NCI-H1436 treated with DMSO at 0.1 percent for 48 hours (cell line): ENCODE measurements at places on chromosomes 13 and 19.

- DNase-seq: no peak
Observed at GRCh38 chr13:32600890-32601289, 14.6 kb downstream of the PDS5B start.

DNA sequence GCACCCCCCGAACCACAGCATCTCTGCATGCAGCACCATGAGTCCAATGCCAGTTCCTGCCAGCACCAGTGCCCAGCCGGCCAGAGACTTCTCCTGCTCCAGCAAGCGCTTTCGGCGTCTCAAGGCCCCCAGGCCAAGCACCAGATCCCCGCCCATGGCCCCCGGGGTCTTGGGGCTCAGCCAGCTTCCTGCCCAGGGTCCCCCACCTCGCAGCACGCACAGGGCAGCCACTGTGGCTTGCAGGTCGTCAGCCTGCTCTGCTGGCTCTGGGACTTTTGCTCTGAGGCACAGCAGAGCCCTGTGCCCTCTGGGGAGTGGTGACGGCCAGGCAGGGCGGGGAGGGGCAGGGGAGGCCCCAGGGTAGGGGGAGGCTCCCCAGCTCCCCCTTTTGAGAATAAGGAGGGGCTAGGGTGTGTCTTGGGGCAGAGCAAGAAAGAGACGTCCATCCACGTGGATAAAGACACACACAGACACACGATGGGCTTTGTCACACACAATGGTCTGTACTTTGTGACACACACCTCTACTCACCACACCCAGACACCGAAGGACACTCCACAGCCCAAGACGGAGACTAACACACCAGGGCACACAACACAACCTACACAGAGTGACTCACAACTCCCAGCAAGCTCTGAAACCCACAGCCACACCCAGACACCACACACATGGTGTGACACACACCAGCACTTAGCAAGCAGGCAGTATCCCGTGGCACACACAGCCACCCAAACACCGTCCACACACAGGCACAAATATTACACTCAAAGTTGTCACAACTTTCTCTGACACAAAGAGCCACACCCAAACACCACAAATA, at the start of gene KCNN4:
Gene KCNN4 (minus strand): TSS at position 268 of the 820 bp plus-strand sequence. CDS start 112 bp downstream, at position 156.
- no peak for DNase-seq

GRCh38 chr19:55109527-55110291, 7.7 kb downstream of the PPP1R12C start:
- DNase-seq: no peak

- DNase-seq: no peak
Observed at GRCh38 chr19:8576273-8576993, 809 bp downstream of the MYO1F start.

DNA sequence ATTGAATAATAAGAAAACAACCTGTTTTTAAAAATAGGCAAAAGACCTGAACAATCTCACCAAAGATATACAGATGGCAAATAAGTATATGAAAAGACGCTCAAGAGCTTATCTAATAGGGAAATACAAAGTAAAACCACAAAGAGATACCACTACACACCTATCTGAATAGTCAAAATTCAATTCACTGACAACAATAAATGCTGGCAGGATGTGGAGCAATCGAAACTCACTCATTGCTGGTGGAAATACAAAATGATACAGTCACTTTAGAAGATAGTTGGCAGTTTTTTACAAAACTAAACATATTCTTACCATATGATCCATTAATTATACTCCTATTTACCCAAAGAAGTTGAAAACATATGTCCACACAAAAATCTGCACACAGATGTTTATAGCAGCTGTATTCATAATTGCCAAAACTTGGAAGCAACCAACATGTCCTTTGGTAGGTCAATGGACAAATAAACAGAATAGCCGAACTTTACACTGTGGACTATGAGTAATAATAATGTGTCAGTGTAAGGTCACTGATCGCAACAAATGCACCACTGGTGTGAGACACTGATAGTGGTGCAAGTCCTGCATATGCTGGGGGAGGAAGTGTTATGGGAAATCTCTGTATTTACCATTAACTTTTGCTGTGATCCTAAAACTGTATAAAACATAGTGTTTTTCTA, 20.8 kb downstream of the ZC3H13 start:
- no peak for DNase-seq

GRCh38 chr19:4832776-4833175, 1.3 kb upstream of the TICAM1 start:
- DNase-seq: no peak

- no peak for DNase-seq
Observed at GRCh38 chr19:12783849-12784393, 7.4 kb upstream of the JUNB start.

GRCh38 chr13:100131863-100132574, 43.1 kb downstream of the PCCA start:
- no peak for DNase-seq

- DNase-seq: no peak
Observed at GRCh38 chr19:17246681-17247425, 1.1 kb upstream of the NR2F6 start.

- no peak for DNase-seq
Observed at GRCh38 chr19:44617110-44617880, 3.9 kb downstream of the IGSF23 start.

DNA sequence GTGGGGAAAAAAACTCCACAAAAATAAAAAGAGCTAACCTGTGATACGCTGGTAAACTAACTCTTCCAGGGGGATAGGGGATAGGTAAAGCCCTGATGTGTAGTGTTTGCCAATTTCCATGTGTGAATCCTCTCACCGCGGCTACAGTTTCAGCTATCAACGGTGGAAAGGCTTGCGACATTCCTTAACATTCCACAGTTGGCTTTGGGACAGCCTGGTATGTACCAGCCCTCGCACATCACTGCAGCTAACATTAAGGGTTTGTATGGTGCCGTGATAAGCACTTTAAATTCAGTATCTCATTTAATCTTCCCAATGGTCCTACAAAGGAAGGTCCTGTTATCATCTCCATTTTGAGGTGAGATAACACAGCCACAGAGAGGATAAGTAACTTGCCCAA, 112.4 kb downstream of the KATNAL1 start:
- DNase-seq: no peak

DNA sequence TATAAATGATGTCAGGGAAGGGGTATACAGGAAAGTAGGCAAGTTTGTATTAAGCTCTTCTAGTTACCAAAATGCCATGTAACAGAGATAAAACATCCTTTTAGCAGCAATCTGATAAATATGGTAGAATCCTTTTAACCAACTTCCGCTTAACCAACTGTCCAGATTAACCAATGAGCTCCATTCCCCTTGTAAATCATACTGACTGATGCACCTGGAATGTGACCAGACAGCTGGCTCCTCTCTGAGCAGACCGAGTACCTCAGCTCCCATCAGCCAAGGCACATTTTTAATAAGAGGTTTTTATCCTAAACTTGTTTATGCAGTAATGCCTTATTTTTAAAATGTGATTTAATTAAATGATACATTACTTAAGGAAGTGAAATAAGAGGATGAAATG, 66.4 kb downstream of the KLF12 start:
- DNase-seq: no peak

DNA sequence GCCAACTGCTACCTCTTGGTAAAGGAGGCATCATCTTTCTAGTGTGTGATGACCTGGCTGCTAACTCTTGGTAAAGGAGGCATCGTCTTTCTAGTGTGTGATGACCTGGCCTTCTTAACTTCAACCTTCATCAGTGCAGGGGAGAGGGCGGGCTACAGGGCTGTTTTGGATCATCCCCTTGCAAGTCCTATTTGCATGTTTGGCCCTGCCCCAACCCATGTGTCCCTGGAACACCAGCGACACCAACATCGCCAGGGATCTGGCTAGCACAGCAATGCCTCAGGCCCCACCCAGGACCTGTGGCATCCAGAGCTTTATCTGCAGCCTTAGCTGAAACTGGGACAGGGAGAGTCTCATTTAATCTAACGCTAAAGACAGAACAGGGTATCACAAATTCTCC, 492.4 kb downstream of the MYO16 start:
- no peak for DNase-seq

DNA sequence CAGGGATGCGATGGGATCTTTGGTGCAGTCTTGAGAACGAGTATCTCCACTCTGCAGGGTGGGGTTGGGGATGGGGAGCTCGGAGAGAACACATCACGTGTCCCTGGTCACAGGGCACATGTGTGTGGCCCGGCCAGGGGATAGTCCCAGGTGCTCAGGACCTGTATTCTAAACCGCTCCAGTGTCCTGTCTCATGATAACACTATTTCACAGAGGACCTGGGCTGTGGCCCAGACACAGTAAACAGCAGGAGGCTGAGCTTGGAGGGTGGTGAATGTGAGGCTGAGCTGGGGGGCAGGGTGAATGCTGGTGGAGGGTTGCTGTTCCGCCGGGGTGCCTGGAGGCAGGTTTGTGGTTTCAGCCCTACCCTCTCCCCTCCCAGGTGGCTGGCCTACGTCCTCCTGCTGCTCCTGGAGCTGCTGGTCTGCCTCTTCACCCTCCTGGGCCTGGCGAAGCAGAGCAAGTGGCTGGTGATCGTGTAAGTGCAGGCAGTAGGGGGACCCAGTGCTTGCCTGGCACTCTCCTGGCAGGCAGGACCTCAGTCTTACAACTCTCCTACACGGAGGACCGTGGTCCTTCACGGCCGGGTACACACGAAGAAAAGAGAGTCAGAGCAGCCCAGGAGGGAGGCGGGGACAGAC, 11.1 kb downstream of the TTYH1 start:
- no peak for DNase-seq

- DNase-seq: no peak
Observed at GRCh38 chr19:17202249-17202648, 12.9 kb upstream of the USE1 start.

- DNase-seq: no peak
Observed at GRCh38 chr19:39927076-39927475, 7.4 kb downstream of the FCGBP start.

DNA sequence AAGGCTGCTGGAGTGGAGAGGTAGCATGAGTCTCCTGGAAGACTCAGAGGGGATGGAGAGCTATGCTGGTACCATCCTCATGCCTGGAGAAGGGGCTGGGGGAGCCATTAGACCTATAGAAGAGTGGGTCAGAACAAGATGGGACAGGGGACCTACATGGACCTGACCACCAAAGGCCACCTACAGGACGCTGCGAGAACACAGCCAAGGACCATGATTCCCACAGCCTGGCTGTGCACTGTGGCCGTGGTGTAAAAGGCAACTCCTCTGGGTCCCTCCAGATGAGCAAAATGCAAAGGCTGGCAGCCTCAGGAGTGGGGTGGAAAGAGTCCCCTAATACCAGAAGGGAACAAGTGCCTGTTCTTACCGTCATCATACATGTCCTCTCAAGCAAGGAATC, 216.2 kb downstream of the SLC7A1 start:
- DNase-seq: no peak

- DNase-seq: no peak
Observed at GRCh38 chr13:75258159-75258782, 223.7 kb downstream of the TBC1D4 start.

GRCh38 chr13:38180670-38181069, 169.0 kb upstream of the UFM1 start:
- DNase-seq: no peak

- DNase-seq: peak; percentile 11
Observed at GRCh38 chr19:41958367-41959055, 610 bp downstream of the RABAC1 start.

GRCh38 chr19:5147978-5148793, 179.3 kb downstream of the KDM4B start:
- DNase-seq: no peak

DNA sequence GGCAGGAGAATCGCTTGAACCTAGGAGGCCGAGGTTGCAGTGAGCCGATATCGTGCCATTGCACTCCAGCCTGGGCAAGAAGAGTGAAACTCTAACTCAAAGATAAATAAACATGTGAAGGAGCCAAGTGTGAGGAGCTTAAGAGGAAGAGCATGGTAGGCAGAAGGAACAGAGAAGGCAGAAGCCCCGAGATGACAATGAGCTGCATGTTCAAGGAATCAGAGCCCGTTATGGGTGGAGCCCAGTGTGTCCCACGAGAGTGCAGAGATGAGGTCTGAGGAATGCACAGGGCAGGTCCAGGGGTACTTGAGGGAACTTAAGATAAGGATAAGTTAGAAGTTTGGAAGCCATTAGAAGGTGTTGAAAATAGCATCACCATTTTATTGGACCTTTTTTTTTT, 716 bp downstream of the FPR2 start:
- DNase-seq: no peak

DNA sequence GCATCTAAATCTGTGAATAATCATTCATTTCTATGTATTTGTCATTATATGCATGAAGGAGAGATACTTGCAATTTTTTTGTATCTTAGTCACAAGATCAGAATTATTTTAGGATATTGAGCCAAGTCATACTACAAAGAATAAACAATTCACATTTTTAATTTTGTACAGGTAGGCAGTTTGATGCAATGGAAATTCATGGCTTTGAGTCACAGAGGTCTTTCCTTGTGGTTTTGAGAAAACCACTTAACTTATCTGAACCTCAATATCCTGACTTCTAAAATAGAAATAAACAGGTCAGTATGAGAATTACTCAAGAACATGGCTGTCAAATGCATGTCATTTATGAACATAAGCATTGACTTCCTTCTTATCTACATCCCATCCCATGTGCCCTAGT, 221.4 kb upstream of the SLC10A2 start:
- no peak for DNase-seq

GRCh38 chr19:5392486-5392885, 51.9 kb upstream of the PTPRS start:
- no peak for DNase-seq

GRCh38 chr13:112744168-112745021, 54.6 kb downstream of the ATP11A start:
- DNase-seq: no peak

DNA sequence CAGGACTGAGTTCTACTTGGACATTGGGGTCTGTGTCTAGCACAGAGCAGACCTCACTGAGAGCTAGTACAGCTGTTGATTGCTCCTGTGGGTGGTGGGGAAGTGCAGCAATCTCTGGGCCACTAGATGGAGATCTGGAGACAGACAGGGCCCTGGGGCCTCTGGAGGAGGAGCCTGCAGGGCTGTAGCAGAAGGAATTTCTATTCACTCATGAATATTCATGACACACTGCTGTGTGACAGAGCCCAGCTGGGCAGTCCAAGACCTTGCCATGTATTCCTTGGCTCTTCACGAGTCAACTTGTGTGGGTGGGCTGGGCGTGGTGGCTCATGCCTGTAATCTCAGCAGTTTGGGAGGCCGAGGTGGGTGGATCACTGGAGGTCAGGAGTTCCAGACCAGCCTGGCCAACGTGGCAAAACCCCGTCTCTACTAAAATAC, 37.5 kb downstream of the SUGP2 start:
- no peak for DNase-seq

DNA sequence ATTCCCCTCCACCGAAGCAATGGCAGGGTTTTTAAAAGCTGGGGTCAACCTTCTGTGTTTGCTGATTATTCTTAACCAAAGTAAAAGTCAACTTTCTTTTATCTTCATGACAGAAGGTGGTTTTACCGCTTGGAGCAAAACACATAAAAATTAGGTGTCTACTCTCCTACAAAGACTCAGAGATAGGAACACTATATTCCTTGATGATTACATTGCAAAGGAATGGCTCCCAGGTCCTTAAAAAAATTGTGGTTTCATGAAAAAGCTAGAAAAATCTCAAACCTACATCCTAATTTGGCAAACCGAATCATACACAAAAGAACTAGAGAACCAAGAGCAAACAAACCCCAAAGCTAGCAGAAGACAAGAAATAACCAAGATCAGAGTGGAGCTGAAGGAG, 760.4 kb upstream of the PCDH20 start:
- DNase-seq: no peak

GRCh38 chr19:16325641-16326400, 1.2 kb downstream of the KLF2 start:
- DNase-seq: no peak
